CD4-positive, alpha-beta T cell treated with Interleukin-6 for 4 hours (primary cell): ENCODE measurements at places on chromosomes 6 and 20.

GRCh38 chr20:64188682-64189529, 24.7 kb downstream of the MYT1 start:
- DNase-seq: no peak

DNA sequence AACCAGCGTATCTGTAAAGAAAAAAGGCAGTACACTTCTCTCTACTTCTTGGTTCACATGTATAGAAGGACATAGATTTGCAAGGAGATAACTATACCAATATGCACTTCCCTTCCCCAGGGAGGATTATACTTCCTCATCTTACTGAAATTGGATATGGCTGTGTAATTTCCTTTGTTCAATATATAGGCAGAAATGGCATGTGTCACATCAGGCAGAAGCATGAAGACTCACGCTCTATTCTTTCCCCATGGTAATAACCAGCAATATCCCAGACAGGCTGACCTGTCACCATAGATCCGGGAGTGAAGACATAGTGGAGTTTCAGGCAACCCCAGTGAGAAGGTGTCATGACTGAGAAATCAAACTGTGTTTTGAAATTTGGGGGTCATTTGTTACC, 518.3 kb downstream of the KIF16B start:
- no peak for DNase-seq

DNA sequence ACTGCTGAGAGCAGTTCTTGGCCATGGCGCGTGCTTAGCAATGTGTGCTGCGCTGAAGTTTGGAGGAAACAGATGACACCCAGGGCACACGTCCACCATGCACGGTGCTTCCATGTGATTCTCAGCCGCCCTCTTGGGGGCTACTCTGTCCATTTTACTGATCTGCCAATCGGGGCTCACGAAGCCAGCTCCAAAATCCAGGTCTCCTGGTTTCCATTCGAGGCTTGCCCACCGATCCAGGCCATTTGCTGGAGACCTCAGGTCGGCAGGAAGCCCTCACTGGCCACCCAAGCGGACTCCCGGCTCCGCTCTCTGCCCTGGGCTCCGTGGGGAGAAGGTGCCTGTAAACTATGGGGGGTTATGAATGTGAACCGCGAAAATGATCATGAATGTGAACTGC, 11.7 kb upstream of the FRMD1 start:
- DNase-seq: no peak

DNA sequence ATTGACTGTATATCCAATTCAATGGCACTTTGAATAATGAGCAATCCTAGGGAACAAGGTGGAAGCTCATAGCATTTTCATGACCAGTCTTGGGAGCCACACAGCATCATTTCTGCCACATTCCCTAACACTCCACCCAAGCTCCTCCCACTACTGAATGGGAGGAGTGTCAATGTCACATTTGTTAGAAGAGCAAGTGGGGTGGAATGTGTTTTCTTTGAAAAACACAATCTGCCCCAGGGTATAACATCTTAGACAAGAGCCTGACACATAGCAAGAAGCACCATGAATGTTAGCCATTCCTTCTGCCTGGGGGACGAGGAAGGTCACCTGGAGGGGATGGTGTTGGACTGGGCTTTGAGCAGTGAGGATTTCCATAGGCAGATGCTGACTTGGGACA, 258.3 kb upstream of the PMEPA1 start:
- DNase-seq: no peak

- DNase-seq: peak; percentile 11
Observed at GRCh38 chr6:36126553-36127458, 3.5 kb upstream of the MAPK13 start.

- DNase-seq: no peak
Observed at GRCh38 chr6:126094411-126094810, 108.1 kb downstream of the TRMT11 start.
